ENCODE measurements at places on chromosomes 7 and 10. TPM values are rescaled to one million over a fixed set of nuclear protein-coding genes. Genes with fewer than 3 reads are reported as not detected.

DNA sequence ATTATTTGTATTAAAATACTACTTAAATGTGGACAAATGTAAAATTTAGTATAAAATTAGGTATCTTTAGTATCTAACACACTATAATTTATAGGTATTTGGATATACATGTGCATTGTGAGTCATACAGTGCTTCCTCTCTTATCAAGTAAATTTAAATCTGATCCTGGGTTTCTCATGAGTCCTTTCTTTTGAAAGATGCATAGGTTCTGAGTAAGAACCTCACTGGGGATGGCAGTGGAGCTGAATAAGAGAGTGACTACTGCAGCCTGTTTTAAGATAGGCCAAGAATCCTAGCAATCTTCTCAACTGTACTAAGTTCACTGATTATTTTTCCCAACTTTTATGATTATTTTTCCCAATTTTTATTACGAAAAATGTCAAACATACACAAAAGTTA lies 16.2 kb downstream of the CEP55 start:
- no peak for DNase-seq

DNA sequence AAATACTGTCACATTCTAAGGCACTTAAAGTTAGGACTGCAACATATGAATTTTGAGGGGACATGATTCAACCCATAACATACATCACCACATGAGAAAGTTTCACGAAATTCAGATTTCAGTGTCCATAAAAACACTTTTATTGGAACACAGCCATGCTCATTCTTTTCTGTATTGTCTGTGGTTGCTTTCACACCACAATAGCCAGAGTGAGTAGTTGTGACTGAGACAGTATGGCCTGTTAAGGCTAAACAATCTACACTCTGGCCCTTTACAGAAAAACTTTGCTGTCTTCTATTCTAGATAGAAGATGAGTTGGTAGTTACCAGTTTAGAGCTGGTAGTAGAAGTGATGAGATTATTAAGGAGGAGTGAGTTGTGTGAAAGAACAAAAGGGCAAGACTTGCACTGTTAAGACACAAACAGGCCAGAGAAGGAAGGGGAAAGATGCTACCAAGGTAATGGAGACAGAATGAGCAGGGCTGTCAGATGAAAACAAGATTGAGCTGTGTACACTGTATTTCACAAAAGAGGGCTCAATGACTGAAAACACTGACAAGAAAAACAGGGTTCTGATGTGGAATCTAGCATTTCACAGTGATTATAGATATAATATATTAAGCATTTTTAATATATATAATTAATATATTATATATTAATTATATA lies 108.6 kb downstream of the PPP1R3A start:
- no peak for DNase-seq

SLC13A1 gene
- total RNA-seq: not detected

DNA sequence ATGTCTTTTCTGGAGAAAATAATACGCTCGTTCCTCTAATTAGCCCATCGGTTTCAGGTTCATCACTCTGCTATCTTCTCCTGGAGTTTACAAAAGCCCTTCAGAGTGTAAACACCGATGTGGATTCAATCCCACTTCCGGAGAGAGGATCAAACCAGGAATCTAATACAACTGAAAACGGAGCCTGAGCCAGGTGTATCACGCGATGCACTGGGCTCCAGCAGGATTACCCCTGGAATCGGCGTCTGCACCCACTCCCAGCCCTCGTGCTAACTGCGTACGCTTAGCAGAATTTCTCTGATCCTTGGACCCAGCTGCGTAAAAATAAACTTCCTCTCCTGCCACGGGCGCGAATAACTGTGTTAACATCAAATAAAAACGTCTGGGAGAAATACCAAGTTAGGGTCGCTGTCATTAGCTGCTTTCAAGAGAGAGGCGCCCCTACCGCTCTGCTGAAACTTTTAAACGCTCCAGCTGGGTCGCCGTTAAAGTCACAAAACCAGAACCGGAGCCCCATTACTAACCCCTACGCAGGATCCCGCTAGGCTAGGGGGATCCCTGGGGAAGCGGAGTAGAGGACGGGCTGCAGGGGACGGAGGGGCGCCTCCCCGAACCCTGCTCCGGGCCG lies 502 bp downstream of the ZNF3 start:
- DNase-seq: peak; percentile 42

GRCh38 chr7:37471619-37472018 lies 23.0 kb upstream of the ELMO1 start:
- DNase-seq: no peak

HOXA4 gene
- 0.97 TPM for total RNA-seq

DNA sequence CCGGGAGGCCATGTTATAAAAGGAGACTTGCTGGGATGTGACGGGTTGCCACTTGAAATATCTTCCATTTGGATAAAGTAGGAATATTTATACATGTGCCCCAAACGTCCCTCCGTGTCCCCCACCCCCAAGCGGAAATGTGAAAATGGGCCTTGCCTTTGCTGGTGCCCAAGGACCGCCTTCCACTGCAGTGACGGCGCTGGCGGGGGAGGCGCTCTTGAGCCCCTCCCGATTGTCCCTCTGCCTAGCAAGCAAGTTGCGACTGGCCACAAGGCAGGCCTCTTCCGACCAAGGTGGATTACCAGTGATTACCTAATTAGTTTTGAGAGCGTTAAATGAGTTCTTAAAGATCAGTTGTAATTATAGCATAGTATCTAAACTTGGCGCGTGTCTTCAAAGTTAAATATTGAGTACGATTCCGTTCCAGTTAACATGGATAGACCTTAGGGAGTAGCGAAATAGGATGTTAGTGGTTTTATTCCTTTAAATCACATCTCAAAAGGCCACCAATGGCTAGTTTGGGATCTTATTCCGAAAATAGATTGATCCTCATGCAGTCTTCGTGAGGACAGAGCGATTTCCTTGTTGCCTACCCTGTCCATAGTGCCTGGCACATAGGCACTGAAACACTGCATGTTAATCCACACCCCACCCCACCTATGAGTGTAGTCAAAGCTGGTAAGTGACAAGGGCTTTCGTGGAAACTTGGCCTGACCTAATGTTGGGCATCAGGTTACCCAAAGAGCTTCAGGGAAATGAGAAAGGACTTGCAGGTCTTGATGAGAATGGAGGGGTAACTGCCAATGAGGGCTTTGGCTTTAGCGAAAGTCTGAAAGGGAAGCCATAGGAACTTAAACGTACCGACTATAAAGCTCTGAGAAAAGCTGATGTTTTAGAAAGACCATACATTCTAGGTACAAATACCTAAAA lies 1.1 kb downstream of the PPIA start:
- peak; percentile 86 for DNase-seq

DNA sequence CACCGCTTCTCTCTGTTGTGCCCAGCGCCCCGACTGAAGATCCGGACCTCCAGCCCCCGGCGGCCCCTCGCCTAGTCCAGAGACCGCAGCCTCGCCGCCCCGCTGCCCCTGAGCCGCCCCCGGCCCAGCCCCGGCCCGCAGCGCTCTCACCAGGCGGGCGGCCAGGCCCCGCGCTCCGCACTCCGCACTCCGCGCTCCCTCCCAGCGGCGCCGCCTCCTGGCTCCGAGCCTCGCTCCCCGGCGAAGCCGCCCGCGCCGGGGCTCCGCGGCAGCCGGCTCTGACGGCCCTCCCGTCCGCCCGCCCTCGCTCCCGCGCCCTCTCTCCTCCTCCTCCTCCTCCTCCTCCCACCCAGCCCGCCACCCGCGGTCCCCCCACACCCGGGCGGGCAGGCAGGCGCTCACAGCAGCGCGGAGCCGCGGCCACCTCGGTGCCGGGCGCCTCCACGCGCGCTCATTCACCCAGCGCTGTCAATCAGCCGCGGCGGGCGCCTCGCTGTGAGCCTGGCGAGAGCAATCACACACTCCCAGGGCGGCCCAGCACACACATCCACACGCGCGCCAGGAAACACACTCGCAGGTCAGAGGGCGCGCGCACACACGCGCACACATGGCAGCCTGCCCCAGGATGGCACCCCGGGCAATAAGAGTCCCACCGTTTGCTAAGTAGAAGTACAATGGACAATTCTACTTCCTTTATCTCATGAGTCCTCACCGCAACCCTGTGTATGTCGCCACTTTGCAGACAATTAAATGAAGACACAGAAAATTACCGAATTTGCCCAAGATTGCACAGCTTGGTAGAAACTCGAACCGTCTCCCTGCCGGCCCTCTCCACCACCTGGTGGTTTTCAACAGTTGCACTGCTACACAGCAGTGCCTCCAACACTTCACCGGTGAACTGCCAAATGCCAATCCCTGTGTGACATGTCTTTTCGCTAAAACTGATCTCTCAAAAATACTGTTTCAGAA lies at the start of gene PRRT4:
TSS of gene PRRT4 (minus strand) at position 280 of the 969 bp plus-strand sequence.
- peak; percentile 11 for DNase-seq

DNA sequence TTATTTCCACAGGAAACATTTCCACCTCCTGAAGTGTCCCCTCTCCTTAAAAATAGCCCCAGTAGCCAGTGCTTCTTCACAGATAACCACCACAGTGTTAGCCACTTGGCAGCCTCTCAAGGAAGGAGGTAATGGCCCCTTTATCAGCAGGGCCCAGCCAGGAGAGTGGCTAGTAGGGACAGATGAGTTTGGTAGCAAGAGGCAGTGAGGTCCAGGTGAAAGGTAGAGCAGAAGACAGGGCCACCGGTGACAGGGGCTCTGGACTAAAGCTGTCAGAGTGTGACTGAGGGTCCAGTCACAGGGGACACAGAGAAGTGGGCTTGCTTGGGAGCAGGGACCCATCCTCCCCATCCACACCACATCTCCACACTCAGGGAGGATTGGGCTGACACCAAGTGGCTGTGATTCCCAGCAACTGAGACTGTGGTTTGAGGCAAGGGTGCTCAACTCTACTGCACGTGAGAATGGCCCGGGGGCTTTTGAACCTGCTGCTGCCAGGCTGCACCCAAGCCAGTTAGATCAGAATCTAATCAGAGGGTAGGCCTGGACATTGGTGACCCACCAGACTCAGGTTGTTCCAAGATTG lies 52.2 kb downstream of the C10orf120 start:
- DNase-seq: no peak

PARD3 gene
- 38.7 TPM for total RNA-seq

- DNase-seq: no peak
Measured at GRCh38 chr7:11623093-11623678, 208.8 kb downstream of the THSD7A start.

- DNase-seq: peak; percentile 82
Measured at GRCh38 chr10:116849248-116850057, at the start of gene ENO4. TSS of gene ENO4 (plus strand) at chr10:116849499. CDS start at chr10:116849567, 68 bp downstream.

DNA sequence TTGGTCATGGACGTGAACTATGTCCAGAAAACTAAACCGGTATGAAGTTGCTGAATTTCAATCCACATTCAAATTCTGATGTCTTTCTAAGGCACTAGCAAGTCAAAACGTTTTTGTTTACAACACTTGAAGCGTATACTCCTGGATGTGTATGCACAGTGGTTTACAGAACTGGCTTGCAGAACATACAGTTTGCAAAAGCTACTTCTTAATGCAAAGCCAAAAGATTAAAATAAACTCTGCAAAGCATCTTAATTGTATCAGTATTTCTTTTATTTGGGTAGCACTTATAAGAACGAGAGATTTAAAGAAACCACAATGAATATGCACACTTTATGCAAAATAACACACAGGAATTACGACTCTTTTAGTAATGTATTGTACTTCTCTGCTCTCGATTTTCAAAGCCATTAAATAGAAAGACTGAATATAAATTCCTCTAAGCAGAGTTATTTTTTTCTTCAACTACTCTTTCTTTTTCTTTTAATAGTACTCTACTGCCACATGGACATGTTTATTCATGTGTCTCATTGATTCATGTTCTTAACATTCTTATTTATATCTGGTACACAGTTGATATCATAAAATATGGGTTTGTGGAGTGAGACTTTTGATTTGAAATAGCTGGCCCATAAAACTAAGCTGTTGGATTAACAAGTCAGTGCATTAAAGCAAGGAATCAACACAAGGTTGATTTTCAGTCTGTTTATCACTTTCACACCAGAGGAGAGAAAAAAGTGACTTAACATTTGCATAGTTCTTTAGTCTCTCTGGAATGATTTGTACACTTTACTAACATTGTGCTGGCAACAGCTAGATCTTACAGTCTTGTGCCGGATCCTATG lies 189.4 kb upstream of the STEAP4 start:
- no peak for DNase-seq

SKIDA1 gene
- 0.32 TPM for total RNA-seq

DNA sequence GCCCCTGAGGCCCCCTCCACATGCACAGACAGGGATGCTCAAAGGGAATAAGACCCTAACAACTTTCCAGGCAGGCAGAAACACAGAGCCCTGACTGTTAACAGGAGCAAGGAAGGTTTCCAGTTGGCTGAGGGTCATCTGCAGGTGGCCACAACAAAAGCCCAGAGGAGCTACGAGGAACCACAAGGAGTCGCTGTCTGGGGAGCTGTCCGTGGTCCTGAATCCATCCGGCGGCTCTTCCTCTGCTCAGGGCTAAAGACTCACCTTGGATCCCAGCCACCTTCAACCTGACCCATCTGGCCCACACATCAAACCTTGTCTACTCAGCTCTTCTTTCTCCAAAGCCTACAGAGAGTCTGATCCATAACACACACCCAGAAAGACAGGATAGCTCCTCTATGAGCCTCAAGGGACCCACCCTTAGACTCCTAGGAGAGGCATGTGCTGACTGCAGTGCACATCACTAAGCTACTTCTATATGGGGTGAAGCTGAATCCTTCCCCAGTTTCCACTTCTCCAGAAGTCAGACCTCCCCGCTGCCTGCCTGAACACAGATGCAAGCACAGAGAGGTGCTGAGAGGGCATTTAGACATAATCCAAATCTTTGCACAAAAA lies 104.0 kb downstream of the SLIT1 start:
- DNase-seq: peak; percentile 63

DNA sequence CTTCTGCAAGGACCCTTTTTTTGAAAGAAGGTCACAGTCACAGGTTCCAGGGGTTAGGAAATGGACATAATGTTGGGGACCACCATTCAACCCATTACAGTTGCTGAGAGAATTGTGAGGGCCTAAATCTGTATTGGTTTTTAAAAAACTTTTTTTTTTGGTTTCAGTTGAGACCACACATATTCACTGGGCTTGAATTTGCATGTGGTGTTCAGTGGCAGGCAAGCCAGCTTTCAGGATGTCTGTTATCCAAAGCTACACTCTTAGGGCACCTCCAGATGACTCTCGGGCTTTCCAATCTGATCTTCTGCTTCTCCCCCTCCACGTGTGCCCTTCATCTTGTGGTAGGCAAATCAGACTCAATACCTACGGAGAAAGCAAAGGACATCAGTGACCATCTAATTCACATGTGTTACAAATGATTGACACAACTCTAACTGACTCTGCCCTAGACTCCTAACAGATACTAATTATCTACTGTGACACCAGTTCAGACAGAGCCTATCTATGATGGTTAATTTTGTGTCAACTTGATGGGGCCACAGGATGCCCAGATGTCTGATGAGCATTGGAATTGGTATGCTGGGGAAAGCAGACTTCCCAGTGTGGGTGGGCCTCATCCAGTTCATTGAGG lies 93.3 kb upstream of the ELMO1 start:
- DNase-seq: no peak

GRCh38 chr7:155974186-155974897 lies 162.1 kb upstream of the SHH start:
- DNase-seq: no peak
